Pulmonary artery endothelial cell (primary cell): ENCODE measurements at places on chromosomes 2 and 18. TPM values are rescaled to one million over a fixed set of nuclear protein-coding genes. Genes with fewer than 3 reads are reported as not detected.

The CHRNG gene
- total RNA-seq = not detected in 2 replicates

The MFSD6 gene
- 1.2 and 10.0 TPM in 2 replicates for total RNA-seq

The VIL1 gene
- total RNA-seq = not detected in 2 replicates

The SLC5A7 gene
- not detected in 2 replicates for total RNA-seq

The CCDC85A gene
- total RNA-seq = 16.2 and 29.1 TPM in 2 replicates

The AQP4 gene
- not detected in 2 replicates for total RNA-seq

The UGT1A3 gene
- total RNA-seq = not detected in 2 replicates

The MSTN gene
- not detected in 2 replicates for total RNA-seq

The CD28 gene
- 0.07 TPM in 2 replicates for total RNA-seq

GRCh38 chr2:74845217-74845751, 11.4 kb downstream of the HK2 start:
- DNase-seq = peak; percentile 86

DNA sequence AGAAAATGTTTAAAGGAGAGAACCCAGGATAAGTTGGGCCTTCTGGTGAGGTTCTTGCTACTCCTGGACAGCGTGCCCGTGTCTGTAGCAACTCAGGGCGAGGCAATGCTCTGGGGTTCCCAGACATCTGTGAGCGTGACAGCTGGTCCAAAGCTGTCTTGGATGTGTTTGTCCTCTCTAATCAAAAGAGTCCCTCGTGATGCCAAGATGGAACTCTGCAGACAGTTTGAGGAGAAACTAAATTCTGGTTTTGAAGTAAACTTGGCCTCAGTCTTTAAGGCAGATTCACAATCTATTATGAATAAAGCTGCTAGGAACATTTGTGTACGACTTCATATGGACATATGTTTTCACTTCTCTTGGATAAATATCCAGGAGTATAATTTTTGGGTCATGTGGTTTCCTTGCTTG, 47.3 kb downstream of the TMEM17 start:
- DNase-seq = no peak

- DNase-seq = no peak
Observed at GRCh38 chr2:12618576-12618975, 98.2 kb upstream of the TRIB2 start.

- DNase-seq = no peak
Observed at GRCh38 chr2:10170256-10170655, 47.7 kb downstream of the RRM2 start.

GRCh38 chr2:209322905-209323512, 100.8 kb upstream of the MAP2 start:
- no peak for DNase-seq

GRCh38 chr2:240203788-240204270, 63.4 kb upstream of the OTOS start:
- no peak for DNase-seq

DNA sequence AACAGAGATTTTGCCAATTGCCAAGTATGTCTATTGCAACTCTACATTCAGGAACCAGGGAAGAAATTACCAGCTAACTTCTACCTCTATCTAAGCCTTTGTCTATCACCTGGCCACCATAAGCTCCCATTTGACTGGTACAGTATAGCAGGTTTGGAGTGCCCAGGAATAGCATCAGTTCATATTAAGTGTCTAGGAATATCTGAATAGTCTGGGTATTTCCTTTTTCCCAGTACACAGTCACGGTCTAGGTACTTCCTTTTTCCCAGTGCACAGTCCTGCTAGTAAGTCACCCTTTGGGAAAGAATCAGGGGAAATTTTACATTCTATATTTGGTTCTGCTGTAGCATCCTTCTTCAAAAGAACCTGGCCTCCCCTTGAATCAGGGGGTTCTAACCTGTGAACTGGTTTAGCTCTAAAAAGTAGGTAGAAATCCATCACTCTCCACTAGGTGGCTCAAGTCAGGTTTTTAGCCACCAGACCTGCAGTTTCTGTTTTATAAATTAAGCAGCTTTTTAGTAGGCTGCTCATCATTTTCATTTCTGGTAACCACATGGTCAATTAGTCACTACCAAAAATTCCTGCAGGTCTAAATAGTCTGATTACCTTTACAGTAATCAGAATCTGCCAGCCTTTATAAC, 49.3 kb upstream of the DNAJC10 start:
- DNase-seq = no peak

DNA sequence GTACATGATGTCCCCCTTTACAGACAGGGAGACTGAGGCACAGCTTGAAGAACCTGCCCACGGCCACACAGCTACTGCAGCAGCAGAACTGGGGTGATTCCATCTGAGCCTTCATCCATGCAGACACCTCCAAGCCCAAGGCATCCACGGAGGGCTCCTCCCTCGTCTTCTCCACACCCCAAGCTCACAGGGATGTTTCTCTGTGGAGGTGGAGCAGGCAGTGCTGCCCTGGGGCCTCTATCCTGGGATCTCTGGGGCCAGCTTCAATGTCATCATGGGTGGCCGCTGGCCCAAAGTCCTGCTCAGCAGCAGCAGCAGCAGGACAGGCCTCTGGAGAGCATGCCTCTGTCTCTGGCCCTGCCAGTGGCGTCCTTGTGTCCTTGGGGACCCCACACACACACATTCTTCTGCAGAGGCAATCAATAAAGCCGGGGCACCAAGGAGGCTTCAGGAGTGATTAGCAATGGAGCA, 31.2 kb downstream of the ADI1 start:
- DNase-seq = no peak

DNA sequence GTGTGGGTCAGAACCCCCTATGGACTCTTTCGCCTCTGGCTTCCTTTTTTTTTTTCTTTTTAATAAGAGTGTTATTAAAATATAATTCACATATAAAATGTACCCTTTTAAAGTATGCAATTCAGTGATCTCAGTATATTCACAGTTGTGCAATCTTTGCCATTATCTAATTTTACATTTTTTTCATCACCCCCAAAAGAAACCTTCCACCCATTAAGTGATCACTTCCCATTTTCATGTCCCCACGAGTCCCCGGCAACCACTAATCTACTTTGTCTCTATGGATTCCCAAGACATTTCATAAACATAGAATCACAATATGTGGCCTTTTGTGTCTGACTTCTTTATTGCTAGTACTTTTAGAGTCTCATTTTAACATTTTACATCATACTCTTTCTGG, 38.7 kb upstream of the ANXA4 start:
- DNase-seq = no peak

- DNase-seq = no peak
Observed at GRCh38 chr2:31987454-31988220, 23.2 kb downstream of the MEMO1 start.

- no peak for DNase-seq
Observed at GRCh38 chr2:129733579-129733978, 245.9 kb upstream of the RAB6C start.

- no peak for DNase-seq
Observed at GRCh38 chr2:241496904-241497877, 11.2 kb downstream of the STK25 start.

GRCh38 chr2:154329510-154329909, 369.0 kb upstream of the KCNJ3 start:
- no peak for DNase-seq

DNA sequence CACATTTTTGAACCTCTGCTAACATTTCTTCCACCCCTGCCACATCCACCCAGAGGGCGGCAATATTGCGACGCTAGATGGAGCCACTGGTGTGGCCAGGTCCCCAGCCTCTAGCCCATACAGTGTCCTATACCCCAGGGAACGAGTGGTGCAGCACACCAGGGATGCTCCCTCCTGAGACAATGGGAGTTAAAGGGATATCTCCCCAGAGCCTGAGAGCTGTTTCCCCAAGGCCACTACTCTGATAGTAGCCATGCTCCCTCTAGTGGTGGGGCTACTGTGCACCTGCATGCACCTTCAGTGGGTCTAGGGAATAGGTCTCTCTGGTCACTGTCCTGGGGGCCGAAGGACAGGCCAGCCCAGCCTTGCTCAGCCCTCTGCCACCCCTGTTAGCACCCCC, 336.4 kb upstream of the FSHR start:
- DNase-seq = no peak

DNA sequence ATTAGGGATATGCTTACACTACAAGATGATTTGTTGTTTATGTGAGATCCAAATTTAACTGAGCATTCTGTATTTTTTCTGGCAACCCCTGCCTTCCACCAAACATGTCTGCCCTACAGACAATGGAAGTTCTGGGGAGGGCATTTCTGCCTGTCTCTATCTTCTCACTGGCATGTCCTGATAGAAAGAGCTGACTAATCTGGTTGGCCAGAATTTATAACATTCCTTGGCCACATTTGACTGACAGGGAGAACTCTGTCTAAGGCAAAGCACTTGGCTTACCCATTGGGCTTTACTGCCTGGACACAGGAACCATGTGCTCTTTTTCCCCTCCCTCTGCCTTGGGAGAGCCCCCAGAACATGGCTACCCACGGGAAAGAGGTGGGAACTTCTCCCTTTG, 70.6 kb upstream of the TMEM178A start:
- no peak for DNase-seq

- DNase-seq = no peak
Observed at GRCh38 chr2:126888046-126888445, 10.6 kb upstream of the TEX51 start.

- no peak for DNase-seq
Observed at GRCh38 chr2:170323743-170324142, 145.8 kb downstream of the MYO3B start.

DNA sequence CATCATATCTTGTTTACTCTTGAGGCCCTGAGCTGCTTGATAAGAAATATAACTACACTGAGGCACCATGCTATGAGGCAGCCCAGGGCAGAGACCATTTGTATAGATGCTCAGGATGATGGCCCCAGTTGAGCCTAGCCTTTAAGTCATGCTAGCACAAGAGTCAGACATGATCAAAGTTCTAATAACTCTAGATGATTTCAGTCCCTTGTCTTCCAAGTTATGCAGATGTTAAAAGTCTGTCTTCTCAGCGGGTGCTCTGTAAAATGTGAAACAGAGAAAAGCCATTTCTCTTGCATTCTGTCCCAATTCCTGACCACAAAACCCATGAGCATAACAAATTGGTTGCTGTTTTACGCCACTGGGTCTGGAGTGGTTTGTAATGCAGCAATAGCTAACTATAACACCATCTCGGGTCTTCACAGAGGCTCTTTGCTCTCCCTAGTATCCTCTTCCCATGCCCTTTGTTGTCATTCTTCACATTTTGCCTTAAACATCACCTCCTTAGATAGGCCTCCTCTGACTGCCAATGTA, 49.6 kb downstream of the NXPH2 start:
- no peak for DNase-seq

- DNase-seq = peak; percentile 1
Observed at GRCh38 chr18:49207361-49207760, 253.1 kb downstream of the DYM start.

GRCh38 chr2:44582363-44583008, 220.7 kb downstream of the CAMKMT start:
- DNase-seq = no peak

DNA sequence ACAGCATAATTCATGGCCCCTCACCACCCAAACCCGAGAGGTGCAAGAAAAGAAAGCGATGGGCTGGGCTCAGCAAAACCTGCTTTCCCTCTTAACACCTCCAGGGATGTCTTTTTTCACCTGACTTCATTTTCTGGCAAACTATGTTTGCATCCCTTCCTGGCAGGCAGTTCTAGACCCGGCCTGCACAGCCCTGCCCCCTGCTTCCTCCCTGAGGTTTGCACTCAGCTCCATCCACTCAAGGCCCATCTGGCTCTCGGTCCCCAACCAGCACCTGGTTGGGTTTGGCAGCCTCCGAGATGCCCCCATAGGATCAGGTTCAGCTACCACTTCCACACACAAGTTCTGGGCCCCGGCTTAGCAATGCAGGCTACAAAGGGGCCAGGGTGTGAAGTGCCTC, 185.7 kb downstream of the SMAD7 start:
- DNase-seq = no peak

DNA sequence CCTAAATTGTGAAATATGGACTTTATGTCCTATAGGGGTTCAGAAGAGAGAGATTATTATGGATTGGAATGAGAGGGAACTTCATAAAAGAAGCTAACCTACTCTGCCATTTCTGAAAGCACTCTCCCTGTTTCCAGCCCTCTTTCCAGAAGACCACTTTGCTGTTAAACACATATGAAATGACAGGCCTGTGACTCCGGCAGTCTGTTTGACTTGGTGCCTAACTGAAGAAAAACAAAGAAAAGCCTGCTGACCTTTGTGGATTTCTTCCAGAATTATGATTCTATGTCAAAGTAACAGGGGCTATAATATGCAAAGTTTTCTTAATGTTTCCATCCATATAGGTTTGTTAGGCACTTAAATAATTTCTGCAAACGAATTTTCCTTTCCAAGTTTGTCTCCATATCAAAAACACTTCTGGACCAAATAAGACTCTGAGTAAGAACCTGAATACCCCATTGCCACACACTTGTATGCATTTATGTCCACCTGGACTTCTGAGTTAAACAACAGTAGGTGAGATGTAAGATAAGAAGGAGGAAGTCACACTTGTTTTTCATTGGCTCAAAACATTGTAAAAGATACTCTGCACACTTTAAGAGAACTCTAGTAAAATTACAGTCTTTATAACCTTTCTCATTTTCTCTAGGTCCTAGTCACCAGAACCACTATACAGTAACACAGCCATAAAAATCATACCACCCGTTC, 111.7 kb downstream of the PIEZO2 start:
- no peak for DNase-seq

DNA sequence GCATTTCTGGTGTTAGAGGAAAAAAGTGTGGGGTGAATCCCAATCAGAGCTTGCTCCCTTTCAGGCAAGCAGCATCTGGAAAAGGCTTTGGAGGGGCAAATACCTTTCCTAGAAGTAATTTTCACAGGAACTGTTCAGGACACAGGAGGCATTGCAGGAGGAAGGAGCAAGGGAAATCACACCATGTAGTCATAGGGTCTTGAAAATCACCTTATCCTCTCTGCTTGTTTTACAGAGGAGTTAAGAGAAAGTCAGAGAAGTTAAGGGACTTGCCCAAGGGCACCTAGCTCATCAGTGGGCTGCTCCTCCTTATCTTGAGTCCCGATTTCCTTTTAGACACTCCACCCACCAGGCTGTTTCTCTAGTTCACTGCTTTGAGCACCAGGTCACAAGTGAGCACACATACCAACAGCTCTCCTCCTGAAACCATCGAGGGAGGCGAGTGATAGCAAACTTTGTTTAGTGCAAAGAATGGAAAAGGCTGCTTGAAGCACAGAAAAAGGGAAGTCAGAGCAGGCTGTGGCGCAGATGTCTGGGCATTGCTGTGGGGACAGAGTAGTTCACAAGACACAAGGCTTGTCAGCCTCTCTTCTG, 89.2 kb upstream of the CXCR4 start:
- DNase-seq = no peak

DNA sequence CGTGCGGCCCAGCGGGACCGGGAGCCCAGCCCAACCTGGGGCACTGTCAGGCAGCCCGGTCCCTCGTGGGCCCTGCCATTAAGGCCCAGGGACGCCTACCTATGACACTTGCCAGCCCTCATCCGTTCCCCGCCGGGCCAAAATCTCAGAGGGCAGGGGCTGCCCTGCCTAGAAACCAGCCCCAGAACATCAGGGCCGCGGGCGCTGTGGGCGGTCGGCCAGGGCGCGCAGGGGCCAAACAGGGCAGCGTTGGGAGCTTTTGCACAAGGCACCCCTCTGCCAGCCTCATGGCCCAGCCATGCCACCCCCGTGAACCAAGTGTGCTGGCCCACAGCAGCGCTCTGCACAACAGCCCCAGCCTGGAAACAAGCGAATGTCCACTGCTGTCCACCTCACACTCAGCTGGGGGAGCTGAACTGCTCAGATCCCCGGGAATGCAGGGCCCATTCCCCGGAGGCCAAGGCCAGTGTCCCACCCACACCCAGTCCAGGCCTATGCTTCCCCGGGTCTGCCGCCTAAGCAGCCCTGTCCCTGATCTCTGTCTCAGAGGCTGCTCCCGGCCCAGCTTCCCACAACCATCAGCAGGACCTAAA, 3.5 kb upstream of the NEURL3 start:
- DNase-seq = no peak

- DNase-seq = no peak
Observed at GRCh38 chr2:8193686-8194615, 487.9 kb upstream of the ID2 start.
